ENCODE measurements at places on chromosomes 12 and 14.

DNA sequence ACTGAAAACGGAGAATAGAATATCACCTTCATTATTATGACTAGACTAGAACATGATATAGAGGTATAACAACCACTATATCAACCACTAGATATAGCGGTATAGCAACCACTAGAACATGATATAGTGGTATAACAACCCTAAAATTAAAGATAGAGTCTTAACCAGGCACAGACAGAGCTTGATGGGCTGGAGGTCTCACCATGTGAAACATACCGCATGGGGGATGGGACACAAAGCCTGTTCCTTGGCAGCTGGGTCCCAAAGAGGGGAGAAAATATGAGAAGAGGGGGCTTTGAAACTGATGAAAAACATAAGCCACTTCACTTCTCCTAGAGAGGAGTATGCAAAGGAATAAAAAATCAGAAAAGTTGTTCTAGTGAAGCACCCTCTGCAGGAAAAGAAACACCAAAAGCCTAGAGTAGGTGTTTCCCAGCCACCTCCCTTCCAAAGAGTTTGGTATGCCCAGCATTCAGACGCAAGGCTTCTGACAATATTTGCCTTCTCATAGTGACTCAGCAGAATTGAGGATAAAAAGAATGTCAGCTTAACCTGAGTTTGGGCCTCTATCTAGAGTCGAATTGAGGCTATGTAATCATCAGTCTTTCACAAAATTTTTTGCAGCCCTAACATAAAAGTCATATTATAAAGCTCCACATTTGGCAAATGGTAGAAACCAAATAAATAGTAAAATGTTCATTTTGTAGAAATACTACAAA, 316.4 kb downstream of the NOVA1 start:
- DNase-seq: no peak

DNA sequence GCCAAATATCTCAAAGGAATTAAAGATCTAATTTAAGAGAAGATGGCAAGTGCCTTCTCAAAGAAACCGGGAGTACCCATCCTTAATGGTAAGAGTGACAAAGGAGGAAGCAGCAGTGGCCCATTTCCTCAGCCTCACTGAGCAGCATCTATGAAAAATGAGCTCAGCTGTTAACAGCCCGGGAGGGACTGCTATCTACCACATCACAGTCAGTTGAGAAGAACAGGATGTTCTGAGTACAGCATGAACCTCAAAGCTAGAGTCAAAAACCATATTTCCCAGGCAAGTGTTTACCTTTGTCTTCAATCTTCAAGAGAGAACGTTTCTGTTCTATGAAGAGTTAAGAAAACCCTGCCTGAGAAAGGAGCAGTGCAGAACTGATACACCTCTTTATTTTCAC, 115.0 kb downstream of the BTG1 start:
- DNase-seq: peak; percentile 87

DNA sequence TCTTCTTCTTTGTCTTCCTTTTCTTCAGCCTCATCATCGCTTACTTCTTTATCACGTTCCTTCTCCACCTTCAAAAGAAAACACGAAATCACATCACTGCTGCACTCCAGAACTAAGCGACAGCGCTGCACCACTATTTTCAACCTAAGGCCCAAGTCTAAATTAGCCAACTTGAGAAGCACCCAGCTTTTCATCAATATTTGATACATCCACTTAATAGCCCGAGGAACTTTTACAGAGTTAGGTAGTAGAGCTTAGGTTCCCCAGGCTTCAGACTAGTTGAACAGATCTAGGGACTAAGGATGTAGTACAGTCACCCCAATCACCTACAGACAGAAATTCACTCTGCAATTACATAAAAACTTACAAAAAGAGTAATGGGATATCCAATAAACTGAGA, 1.9 kb downstream of the HSP90AA1 start:
- DNase-seq: no peak

- DNase-seq: peak; percentile 76
Observed at GRCh38 chr14:69559581-69560011, 15.1 kb downstream of the CCDC177 start.

DNA sequence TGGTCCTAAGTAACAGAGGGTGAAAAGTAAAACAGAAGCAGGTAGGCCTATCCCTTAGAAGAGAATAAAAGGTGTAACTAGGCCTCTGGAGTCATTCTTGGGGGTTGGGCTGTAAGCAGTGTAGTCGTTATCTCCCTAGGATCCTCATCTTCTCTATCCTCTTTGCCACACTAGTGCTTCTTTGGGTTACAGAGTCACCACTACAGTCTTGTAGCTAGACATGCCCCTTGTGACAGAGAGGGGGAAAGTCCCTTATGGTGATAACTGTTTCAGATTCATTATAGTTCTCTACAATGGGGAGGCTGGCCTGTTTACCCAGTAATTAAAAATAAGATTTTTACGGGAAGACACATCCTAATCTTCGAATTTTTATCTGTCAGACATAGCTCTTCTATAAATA, 16.4 kb upstream of the SRP54 start:
- no peak for DNase-seq

DNA sequence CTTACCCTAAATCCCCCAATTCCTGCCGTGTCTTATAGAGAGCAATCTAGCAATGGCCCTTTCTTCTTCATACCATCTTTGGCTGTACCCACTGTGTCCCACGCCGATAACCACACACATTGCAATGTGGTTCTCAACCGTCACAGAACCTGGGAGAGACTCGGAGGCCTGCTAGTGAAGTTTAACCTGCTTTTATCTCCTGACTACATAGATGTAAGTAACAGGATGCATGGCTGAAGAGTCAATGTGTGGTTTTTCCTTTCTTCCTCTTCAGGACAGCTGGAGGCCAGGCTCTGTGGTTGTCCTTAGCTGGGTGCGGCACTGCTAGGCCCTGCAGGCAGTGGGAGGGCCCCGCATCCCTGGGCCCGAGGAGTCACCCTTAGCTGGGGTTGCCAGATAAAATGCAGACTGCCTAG, 51.3 kb downstream of the ZNF664 start:
- no peak for DNase-seq

DNA sequence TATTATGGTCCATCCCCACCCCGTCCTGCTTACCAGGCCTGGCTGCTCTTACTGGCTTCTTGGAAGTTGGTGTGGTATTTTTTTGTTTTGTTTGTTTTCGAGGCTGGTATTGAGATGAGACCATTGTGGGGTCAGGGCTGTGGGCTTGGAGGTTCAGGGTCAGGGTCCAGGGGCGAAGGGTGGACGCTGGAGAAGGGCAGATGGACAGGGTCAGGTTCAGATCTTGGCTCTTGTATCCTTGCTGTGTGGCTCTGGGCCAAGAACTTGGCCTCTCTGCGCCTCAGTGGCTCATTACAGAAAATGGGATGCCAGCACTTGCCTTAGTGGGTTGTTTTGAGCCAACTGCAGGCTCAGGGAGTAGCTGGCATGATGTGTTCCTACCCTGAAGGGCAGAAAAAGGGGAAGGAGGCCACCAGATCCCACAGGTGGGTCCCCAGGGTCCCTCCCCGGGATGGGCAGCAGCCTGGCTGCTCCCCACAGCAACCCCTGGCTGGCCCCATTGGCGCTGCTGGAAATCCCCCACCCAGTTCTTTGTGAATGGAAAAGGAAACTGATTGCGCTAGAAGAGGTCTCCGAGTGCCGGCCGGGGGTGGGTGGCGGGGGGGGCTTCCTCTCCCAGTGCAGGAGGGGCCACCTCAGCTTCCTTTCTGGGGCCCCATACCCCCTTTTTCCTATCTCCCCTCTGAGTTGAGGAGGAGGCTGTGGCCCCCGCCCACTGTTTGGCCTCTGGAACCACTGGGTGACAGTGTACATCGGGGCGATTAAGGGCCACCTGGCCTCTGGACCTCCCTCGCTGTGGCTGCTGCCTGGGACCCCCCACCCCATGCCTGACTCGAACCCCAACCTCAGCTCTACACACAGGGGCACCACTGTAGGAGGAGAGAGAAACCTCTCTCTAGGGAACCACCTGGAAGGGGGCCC, 25.0 kb downstream of the SH2B3 start:
- no peak for DNase-seq

- no peak for DNase-seq
Observed at GRCh38 chr12:23758608-23759007, 190.9 kb downstream of the SOX5 start.

DNA sequence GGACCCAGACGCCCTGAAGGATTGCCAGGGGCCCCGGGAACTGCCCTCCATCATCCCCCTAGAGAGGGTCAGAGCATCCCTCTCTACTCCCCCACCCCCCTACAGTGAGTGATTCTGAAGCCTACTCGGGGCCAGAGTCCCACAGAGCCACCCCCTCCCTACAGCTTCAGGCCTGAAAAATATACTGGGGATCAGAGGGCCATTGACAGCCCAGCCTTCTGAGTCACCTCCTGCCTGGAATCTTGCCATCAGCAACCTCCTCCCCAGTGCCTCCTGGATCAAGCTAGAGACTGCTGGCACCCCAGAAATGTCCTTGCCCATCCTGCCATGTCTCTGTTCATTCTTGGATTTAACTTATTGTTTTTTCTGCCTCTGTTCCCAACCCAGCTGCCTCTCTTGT, 21.7 kb upstream of the MIA2 start:
- no peak for DNase-seq

GRCh38 chr12:76623931-76624330, 64.4 kb upstream of the OSBPL8 start:
- no peak for DNase-seq

Data from G401 (cell line).